Lung microvascular endothelial cell (primary cell): ENCODE measurements at places on chromosomes 1 and 21.

GRCh38 chr21:36676039-36676950, 22.6 kb upstream of the SIM2 start:
- no peak for DNase-seq

DNA sequence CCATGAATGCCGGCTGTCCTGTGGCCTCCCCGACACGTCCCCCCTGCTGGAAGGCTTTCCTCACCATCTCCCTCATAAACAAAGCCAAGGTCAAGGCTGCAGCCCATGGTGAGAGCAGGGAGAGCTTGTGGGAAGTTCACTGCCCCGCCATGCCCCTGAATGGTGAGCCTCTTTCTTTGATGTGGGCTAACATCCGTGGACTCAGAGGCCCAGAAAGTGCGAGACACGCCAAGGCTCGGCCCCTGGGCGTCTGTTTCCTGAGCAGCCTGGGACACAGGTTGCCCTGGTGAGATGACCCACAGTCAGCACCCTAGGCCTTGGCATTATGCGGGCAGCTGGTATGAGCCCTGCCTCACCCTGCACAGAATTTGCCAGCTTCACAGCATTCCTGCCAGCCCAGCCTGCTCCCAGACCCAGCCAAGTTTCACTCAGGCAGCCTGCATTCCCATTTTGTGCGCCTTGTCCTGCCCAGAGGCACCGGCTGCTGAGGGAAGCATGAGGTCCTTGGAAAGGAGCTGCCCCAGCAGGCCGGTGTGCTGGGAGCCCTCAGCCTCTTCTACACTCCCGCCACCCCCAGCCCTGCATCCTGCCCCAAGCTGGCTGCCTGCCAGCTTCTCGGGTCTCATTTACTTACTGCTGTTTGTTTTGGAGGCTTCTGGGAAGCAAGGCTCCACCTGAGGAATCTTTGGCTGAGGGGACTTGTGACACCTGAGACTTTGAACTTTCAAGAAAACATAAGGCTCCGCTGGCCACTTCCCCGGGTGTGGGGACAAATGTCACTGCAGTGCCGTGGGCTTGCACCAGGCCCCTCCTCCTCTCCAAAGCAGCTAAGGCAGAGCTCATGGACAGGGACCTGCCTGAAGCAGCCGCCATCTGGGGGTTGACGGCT, 31.9 kb downstream of the NEK2 start:
- DNase-seq: peak; percentile 26

- DNase-seq: no peak
Measured at GRCh38 chr1:155649676-155650075, 38.9 kb downstream of the YY1AP1 start.

DNA sequence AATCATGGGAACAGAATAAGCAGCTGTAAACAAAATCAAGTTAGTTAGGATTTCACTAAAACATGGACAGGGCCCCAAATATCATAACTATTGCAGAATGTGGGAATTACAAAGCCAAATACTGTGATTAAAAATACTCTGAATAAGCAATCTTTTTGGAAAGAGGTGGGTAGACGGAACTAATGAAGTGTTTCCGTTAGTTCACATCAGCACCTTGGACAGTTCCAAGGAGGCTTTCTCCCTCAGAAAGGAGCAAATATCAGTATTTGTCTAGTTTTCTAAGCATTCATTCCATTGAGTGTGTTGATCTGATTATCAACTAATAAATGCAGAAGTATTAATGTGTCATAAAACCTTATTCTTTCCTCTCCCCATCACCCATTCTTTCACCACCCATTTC, 97.4 kb downstream of the FAM78B start:
- DNase-seq: no peak

- no peak for DNase-seq
Measured at GRCh38 chr1:1703796-1704195, 11.2 kb upstream of the SLC35E2B start.

DNA sequence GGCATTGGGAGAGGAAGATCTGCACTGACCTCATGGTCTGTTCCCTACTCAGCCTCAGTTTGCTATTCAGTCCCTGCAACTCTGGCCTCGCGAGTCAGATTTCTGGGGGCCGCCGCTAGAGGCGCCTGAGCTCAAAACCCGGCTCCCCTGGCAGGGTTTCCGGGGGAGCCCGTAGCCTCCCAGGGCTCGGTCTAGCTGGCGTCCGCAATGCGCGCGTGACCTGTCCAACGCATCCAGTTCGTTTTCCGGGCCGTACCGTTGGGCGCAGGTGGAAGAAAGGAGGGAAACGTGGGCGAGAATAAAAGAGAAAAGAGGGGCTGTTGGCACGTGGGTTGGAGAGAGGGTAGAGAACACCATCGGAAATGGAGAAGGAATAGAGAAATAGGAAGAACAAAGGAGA, at the start of gene ADAM30:
Gene ADAM30, minus strand, starts transcription at position 213 of the 400 bp plus-strand sequence. Its CDS starts 179 bp downstream, at position 34.
- no peak for DNase-seq

- DNase-seq: peak; percentile 98
Measured at GRCh38 chr1:58848818-58849411, 65.1 kb upstream of the JUN start.

- no peak for DNase-seq
Measured at GRCh38 chr1:153540394-153541361, at the start of gene S100A5. S100A5 (minus strand) TSS chr1:153540934; CDS start chr1:153540191, 743 bp downstream.

- no peak for DNase-seq
Measured at GRCh38 chr1:27299385-27300271, 22.3 kb upstream of the TMEM222 start.

DNA sequence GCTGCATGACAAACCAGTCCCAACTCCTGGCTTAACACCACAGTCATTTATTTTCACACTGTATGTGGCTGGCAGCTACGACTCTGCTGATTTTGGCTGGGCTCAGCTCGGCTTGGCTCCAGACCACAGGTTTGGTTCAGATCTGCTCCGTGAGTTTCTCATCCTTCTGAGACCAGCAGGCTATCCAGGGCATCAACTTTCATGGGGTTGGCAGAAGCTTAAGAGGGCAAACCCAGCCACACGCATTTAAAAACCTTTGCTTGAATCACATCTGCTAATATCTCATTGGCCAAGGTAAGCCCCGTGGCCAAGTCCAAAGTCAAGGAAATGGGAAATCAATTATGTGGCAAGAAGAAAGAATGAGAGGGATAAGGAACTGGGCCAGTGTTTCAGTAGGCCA, 574.2 kb downstream of the MATN1 start:
- no peak for DNase-seq

- no peak for DNase-seq
Measured at GRCh38 chr1:117567976-117568375, 37.9 kb upstream of the TENT5C start.

GRCh38 chr1:184789884-184790283, 35.2 kb upstream of the EDEM3 start:
- DNase-seq: no peak

GRCh38 chr21:39153842-39154241, 29.4 kb downstream of the PSMG1 start:
- DNase-seq: no peak

GRCh38 chr1:78005755-78006154, 1.0 kb downstream of the DNAJB4 start:
- peak; percentile 87 for DNase-seq

GRCh38 chr1:57848406-57848805, 424.5 kb upstream of the DAB1 start:
- no peak for DNase-seq

DNA sequence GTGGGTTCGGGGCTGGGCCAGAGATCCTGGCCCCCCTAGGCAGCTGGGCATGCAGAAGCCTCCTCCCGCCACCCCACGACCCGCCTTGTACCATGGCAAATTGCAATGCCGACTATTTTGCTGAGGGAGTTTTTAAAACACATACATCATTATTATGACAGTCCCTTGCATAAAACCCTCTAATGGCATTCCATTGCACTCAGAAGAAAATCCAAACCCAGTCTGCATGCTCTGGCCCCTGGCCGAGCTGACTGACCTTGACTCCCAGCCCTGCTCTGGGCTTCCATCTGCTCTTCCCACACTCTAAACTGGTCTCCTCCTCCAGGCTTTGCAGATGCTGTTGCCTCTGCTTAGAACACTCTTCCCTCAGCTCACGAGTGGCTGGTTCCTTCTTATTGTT, 28.0 kb downstream of the PADI2 start:
- DNase-seq: no peak

DNA sequence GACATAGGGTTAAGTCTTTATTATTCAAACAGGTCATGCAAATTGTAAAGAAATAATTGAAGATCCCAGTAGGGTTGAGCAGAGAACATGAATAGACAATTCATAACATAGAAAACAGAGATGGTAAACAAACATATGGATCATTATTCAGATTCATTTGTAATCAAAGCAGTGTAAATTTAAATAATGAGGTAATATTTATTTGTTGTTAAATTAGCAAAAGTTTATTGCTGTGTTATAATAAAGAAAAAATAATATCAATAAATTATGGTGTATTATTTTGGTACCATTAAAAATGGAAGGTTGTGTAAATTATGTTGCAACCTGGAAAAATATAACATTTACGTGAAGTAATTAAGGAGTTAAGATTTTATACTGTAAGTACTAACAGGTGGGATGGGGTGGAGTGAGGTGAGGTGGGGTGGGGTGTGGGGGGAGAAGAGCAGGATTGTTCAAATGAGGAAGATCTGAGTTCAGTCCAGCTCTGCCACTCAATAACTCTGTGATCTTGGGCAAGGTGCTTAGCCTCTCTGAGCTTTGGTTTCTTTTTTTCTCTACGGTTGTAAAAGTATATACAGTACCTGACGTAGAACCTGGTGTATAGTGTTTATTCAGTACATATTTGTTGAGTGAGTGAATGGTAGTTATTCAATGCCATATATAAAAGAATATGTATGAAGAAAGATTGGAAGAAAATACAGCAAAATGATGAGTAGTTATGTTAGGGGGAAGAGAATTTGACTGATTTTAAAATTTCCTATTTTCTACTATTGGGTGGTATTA, 140.3 kb upstream of the KIF26B start:
- no peak for DNase-seq

DNA sequence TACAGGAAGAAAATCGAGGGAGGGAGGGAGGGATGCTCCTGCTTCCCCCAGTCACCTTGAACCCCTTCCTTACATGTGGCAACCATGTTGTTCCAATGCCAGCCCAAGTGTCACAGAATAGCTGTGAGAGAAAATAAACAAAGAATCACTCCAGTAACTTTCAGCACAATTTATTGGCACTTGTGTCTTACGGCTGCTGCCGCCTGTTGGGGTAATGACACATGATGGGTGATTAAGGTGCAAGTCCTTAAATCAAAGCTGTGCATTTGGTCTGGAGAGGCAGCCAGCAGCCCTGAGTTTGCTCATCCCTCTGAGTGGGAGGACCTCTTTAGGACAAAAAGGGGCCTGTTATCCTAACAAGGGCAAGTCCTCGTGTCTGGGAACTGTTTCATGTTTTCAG, 377.7 kb downstream of the PCP4 start:
- no peak for DNase-seq

DNA sequence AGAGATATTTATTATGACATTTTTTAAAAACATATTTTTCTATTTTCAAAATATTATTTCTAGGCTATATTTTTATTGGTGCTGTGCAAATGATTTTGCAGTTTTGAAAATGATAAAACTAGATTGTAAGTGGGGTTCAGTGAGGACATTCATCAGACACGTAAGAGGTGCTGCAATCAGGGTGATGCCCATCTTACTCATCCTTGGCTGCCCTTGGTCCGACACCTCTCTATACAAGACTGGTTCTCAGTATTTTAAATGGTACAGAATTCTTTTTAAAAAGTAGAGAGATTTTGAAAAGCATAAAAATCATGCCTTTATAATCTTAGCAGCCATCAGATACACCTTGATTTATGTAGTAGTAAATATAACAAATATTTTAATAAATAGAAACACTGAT, 24.0 kb downstream of the HENMT1 start:
- no peak for DNase-seq
